ENCODE measurements at places on chromosomes 1 and 21. TPM values are rescaled to one million over a fixed set of nuclear protein-coding genes. Genes with fewer than 3 reads are reported as not detected.

DNA sequence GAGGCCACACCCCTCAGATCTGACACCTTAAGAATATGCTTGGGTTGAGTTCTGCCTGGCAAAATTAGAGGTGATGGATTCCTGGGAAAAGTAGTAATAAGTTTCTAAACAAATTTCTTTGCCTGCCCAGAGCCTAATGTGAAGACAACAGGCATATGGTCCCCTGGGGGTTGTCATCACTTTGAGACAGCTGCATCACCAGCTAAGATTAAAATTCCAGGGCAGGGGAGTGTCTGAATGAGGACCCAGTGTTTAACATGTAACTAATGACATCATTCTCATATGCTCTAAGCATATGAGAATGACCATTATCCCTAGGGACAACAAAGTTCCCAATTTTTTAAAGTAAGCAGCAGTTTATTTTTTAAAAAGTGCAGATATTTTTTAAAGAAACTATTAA lies 432.2 kb downstream of the PCP4 start:
- DNase-seq = no peak

- DNase-seq = no peak
Observed at GRCh38 chr1:174393885-174394284, 53.9 kb upstream of the GPR52 start.

DNA sequence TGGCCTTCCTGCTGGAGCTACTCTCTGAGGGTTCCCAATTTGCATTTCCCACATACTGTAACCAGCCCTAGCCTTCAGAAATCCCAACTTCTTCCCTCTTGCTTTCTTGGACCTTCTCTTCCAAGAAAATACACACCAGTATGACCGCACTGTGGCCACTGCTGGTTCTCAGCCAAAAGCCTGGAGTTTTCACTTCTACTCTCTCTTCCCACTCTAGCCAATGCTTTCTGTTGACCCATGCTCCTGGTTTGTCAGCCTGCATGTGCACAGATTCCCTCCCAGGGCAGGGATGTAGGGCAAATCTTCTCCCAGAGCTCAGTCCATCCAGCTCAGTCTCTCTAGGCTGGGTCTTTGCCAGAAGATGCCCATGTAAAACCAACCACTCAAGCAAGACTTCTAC lies 664 bp downstream of the SLAMF1 start:
- no peak for DNase-seq

GRCh38 chr1:12734651-12735050 lies 11.3 kb upstream of the CFAP107 start:
- no peak for DNase-seq

DNA sequence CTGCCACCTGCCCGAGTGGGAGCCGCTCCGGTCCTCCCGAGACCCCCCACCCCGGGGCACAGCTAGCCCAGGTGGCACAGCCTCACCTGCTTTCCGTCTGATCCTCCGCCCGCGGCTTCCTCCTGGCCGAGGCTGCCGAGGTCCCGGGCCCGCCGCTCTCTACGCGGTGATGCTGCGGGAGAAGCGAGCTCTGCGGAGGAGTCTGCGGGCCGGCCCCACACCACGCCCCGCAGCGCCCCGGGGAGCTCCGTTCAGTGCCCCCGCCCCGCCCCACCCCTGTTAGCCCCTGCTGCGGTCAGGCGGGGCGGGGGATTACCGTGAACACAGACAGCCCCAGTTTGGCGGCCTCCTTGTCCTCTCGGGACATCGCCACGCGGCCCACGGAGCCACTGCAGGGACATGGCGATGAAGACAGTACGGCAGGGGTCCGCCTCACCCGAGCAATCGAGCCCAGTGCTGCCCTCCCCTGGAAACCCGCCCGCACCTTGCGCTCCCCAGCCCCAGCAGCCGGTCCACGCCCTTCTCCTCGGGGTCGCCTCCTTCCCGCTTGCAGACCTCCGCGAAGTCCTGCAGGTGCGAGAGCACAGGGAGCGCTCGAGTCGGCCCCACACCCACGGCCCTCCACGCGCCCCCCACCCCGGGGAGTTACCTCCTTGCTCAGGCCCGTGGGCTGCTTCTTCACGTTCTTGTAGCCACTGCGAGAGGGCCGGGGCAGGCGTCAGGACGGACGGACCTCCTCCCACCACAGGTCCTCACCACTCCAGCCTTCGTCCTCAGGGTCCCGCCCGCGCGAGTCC lies 933 bp downstream of the C1orf35 start:
- DNase-seq = peak; percentile 52

DNA sequence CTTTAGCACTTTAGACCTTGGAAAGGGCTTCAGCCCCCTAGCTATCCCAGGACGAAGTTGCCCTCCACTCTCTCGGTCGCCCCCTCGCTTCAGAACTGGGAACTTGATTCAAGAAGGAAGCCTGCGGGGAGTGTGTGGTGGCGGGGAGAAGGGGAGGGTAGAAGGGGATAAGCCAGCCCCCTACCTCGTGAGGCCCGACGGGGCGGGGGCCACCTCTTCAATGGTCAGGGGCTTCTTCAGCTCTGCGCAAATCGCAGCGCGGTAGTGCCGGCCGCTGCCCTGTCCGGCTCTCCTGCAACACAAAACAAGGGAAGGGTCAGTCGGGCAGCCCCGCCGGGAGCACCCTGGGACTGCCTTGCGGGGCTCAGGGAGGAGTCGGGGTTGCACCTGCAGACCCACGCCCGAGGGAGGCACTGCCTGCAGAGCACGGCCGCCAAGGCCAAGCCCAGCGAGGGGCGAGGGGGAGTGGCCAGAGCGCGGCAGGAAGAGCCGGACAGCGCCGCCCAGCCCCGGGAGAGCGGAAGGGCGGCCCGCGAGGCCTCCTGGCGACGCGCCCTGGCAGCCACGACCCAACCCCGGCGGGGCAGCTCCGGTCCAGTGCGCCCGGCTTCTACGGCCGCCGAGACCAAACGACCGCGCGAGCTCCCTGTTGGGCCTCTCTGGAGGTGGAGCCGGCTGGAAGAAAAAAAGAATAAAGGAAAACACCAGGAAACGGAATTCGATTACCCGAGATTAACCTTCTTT lies 56.2 kb upstream of the RASAL2 start:
- no peak for DNase-seq

- DNase-seq = no peak
Observed at GRCh38 chr1:95467036-95467435, 233.0 kb downstream of the RWDD3 start.

GRCh38 chr1:111320066-111320879 lies 29.6 kb downstream of the CHIA start:
- DNase-seq = no peak

DNA sequence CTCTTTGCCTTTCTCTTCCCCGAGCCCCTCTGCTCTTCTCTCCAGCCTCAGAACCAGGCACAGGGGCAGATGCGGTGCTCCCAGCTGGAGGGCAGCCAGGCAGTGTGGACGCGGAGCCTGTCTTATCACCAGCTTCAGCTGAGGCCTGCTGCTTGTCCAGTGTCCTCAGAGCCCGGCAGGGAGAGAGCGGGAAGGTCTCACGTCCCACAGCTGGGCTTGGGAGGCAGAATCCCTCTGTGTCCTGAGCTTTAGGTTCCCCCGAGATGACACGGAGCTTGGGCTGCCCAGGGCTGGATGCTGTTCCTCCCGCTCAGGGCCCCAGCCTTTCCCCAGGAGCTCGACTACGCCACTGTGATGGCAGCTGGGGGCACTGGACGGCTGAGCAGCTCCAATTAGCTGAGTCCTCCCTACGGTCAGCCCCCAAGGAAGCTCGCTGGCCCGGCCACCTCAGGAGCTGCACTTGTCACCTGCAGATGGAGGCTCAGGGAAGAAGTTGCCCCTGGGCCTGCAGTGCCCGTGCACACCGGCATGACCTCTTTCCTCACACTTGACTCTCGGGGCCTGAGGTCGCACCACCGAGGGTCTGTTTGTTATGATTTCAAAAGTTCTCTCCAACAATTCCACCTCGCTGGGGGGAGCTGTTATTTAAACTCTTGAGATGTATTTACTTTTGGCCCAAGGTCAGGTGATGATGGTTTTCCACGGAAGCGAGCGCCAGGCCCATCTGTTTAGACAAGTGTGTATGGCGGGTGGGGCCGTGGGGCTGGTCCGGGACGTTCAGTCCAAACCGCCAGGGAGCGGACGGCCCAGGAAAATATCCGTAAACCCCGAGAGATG lies 127.3 kb downstream of the SIK1 start:
- DNase-seq = no peak

GRCh38 chr1:186559601-186560116 lies 98.7 kb upstream of the PDC start:
- no peak for DNase-seq

DNA sequence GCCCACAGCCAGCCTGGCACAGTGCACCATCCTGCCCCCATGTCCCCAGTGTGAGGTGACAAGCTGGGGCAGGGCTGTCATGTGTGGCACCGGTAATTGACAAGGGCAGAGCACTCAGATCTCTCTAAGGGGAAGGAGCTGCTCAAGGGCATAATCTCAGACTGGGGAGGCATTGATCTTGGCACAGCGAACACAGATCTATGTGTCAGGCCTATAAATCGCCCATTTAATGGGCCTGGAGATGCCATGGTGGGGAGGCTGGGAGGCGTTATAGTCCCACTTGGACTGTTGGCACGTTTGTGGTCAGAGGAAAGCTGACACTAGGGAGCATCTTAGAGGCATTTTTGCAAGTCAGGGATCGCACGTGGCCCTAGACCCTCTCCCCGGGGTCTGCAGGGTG lies 594.1 kb downstream of the PTPRU start:
- DNase-seq = no peak

DNA sequence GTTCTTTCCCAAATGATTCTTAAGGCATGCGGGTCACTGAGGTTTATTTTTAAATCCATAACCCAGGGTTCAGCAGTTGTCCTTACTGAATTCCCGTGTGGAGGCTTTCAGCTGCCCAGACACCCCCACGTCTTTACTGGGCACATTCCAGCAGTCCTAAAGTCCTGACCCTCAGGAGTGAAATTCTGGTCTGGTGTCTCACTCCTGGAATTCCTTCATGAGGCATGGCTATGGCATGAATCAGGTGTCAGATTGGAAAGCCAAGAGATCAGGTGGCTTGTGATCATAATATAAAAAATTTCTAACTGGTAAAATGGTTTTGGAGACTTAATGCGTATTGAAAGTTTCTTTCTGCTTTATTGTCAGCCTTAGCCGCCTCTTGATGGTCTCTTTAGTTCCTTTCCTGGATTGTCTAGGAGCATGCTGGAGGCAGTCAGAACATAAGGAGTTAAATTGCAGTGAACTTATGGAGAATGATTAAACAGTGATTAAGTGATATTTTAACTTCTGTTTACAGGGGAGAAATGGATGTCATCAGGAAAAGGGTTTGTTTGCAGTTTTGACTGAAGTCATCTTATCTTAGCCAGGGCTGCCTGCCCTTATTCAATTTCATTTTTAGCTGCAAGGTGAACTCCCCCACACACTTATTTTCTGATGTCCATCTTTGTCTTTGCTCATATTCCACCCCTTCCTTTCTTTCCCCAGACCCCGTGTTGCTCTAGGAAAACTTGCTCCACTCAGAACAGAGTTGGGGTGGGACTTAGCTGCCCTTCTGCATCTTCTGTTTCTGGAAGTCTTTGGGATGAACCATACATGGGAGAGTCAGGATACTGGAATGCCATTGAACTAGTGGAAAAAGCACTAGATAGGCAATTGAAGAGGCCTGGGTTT lies 25.7 kb upstream of the MACF1 start:
- DNase-seq = no peak

- DNase-seq = no peak
Observed at GRCh38 chr1:165575468-165576099, 31.8 kb downstream of the LRRC52 start.

DNA sequence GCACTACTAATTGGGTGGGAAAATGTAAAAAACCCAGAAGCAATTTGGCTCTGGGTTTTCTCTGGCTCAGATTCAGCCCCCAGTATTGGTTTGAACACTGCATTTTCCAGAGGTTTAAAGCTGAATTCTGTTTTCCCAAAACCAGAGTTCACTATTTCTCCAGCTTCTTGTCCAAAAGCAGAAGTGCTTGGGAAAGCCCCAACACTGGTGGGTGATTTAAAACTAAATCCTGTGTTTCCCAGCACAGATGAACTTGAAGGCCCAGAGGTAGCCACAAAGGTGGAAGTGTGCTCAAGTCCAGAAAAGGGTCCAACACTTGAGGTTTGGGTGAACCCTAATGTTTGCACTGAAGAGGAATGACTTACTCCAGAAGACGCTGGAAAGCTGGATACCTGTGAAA lies 678 bp downstream of the MCM3AP start:
- DNase-seq = no peak

- DNase-seq = no peak
Observed at GRCh38 chr1:209775678-209776077, 8.7 kb downstream of the C1orf74 start.

DNA sequence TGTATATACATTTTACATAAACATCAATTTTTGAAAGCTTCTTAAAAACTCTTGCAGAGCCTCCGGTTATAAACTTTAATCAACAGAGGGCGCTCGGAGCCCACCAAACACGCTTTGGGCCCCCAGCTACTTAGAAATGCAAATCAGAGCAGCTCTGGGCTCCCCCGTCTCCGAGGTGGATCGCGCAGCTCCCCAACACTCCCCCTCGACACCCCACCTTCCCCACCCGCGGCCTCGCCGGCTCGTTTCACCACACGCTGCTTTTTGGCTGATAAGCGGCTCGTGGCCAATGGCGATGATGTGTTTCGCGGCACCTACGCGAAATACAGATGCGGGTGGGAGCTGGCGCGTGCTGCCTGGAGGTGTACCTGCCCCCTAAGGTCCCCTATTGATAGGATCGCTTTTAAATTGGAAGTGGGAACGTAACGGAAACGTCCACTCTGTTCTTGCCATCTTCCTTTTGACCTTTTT lies 1.7 kb upstream of the KIF26B start:
- DNase-seq = peak; percentile 74

DNA sequence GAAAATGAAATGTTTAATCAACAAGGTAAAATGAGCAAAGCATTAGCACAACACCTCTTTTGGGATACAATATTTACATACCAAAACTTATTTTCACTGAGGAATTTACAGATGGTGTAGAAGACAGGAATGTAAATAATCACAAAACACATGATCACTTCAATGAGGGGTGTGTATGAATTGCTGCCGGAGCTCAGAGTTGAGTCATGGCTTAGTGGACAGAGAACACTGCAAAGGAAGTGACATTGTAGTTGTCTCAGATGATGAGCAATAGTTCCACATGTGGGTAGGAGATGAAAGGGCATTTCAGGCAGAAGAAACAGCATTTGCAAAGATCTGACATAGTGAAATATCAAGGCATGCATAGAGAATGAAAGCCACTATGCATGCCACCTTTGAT lies 5.6 kb upstream of the KPRP start:
- DNase-seq = no peak

The STYXL2 gene
- polyA plus RNA-seq = not detected

The TRIM63 gene
- not detected for polyA plus RNA-seq

The DYRK3 gene
- not detected for polyA plus RNA-seq

The BACE2 gene
- polyA plus RNA-seq = 36.0 TPM

The CSMD2 gene
- not detected for polyA plus RNA-seq

The CR1L gene
- not detected for polyA plus RNA-seq

The OR2L3 gene
- not detected for polyA plus RNA-seq

The CEP350 gene
- 38.7 TPM for polyA plus RNA-seq

The HSF2BP gene
- not detected for polyA plus RNA-seq

The KIAA1614 gene
- polyA plus RNA-seq = not detected

The AMY2A gene
- polyA plus RNA-seq = not detected

The FAAH gene
- polyA plus RNA-seq = 1.4 TPM

The PRAMEF20 gene
- not detected for polyA plus RNA-seq

The EPHA10 gene
- not detected for polyA plus RNA-seq

The AMY1A gene
- polyA plus RNA-seq = not detected

The DIP2A gene
- 8.5 TPM for polyA plus RNA-seq

Data from naive B cell (primary cell).